ENCODE measurements at places on chromosomes 3 and 15.

DNA sequence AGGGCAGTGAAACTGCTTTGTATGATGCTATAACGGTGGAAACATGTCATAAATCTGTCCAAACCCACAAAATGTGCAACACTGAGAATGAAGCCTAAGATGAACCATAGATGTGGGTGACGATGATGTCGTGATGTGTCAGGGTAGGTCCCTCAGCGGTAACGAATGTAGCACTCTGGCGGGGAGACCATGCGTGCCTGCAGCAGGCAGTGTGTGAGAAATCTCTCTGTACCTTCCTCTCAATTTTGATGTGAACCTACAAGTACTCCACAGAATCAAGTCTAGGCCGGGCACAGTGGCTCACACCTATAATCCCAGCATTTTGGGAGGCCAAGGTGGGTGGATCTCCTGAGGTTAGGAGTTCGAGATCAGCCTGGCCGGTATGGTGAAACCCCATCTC, 268.2 kb upstream of the LYSMD4 start:
- DNase-seq = no peak

GRCh38 chr15:38424101-38424552, 29.8 kb upstream of the FAM98B start:
- no peak for DNase-seq

DNA sequence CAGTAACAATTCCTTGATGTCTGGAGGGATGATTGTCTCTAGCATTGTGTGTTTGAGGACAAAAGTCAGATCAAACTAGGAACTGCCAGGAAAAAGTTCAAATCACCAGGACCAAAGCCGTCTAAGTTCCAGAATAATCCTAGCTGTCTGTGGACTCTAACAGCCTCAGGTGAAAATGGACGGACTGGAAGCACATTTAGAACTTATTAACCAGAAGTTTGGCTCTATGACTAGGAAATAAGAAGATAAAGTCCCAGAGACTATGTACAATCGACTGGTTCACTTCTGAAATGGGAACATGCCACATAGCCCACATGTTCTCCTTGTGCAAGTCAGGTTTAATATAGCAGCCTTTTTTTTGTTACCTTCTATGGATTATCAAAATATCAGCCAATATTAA, 50.6 kb upstream of the SGO1 start:
- DNase-seq = no peak

- DNase-seq = no peak
Observed at GRCh38 chr15:70491201-70491621, 272.1 kb downstream of the UACA start.

DNA sequence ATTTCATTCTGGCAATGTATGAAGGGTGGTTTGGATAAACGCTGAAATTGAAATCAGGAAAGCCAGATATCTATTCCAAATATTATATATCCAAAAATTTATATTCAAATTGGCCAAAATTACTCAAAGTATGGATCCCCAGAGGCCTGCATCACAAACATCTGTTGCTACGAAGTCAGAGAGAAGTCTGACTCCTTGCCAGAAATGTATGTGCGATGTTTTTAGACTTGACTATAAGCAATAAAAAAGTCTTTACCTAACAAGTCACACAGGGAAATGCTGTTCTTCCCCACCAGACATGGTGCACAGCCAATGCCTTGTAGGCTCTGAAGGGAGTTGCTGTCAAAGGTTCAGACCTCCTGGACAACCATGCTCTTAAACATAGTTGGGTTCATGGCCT, 533.1 kb downstream of the OTOL1 start:
- DNase-seq = no peak

DNA sequence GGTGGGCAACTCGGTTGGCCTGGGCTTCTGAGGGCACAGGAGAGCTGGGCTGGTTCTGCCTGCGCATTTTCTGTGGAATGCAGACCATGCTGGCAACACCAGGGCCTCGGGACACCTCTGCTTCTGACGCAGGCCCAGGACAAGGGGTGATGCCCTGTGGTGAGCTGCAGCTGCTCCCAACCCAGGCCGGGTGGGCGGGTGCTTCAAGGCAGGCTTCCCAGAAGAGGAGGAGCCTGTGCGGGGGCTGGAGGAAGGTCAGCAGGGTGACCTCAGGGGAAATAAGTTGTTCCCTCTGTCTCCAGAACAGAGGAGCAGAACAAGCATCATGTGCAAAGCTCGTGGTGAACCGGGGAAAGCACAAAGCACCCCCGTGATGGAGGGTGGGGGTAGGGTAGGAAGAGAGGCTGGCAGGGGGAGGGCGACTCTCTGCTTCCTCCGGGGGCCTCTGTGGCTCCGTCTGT, 11.0 kb upstream of the PLXNA1 start:
- no peak for DNase-seq

GRCh38 chr3:177948716-177949425, 587.4 kb upstream of the KCNMB2 start:
- no peak for DNase-seq

DNA sequence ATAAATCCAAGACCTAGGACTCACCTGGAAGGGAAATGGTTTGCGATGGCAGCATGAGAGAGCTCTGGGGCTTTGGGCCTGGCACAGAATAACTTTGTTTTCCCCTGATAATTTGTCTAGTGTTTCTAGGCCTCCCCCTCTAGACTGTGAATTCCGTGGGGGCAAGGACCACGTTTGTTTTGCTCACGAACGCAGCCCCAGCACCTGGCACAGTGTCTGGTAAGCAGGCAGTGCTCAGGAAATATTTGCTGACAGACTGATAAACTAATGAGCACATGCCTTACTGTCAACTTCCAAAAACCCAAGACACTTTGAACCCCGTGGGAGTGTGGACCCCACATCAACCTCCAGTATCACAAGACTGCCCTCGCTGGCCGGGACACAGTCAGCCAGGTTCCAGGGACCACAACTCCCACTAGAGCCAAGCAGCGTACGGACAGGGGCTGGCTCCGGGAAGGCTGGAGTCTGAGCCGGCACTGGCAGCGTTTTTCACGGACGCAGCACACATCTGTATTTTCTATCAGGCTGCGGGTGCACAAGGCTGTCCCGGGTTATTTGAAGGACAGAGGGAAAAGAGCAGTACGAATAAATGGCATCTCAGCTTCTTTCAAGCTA, 146.5 kb downstream of the XXYLT1 start:
- no peak for DNase-seq

GRCh38 chr3:146161663-146162002, 649 bp upstream of the PLOD2 start:
- DNase-seq = no peak
